ENCODE measurements at places on chromosomes 5 and 9.

DNA sequence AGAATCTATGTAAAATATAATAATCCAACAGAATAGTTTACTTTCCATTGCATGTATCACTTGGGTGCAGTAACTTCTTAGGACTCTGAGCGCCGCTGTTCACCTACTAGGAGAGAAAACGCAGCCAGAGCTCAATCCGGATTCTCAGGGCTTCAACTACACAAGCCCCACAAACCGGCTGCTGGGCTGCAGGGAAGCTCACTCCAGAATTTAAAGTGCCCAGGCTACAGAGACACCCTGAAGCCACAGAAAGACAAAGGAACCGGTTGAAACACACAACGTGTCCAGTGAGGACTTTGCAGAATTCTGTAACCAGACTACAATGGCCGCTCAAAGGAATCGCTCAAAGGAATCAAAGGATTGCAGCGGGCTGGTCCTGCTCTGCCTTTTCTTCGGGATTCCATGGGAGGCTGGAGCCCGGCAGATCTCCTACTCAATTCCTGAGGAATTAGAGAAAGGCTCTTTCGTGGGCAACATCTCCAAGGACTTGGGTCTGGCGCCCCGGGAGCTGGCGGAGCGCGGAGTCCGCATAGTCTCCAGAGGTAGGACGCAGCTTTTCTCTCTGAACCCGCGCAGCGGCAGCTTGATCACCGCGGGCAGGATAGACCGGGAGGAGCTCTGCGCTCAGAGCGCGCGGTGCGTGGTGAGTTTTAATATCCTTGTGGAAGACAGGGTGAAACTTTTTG is at the start of gene PCDHGA10:
TSS of gene PCDHGA10 (plus strand) at position 134 of the 686 bp plus-strand sequence. CDS start at position 323, 189 bp downstream.
- DNase-seq, result peak; percentile 69

DNA sequence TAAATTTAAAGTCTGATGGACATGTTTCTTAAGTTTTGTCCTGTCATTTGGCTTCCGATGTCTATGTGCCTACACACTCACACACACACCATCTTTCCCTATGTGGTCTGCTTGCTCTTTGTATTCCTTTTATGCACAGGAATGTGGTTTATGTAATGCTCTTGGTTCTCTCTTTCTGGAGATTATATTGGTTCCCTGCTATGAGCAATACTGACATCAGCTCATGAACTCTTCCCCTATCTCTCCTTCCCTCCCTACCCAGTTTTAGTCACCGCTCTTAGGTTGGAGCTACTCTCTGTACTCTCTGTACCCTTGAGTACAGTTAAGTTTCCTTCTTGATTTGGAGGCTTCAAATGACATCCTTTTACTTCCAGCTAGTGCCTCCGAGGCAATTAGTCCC is 77.9 kb upstream of the MVB12B start:
- DNase-seq, result peak; percentile 28

DNA sequence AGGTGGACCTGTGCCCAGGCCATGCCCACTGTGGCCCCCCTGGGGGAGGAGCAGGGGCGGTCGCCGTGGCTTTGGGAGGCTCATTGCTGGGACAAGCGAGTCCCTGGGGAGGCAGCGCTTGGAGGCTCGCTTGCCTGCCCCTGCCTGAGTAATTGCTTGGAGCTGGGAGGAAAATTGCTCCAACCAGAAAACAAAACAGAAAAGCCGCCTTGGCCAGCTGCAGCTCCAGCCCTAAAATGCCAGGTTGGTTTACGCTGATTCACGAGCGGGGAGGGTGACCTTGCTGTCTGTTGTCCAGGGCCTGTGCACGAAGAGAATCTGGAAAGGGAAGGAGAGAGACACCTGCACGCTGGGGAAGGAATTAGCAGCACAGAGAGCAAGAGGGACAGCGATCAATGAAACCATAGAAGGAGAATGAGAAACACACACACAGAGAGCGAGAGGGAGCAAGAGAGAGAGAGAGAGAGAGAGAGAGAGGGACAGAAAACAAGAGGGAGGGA is 25.3 kb downstream of the NTNG2 start:
- DNase-seq, result no peak

DNA sequence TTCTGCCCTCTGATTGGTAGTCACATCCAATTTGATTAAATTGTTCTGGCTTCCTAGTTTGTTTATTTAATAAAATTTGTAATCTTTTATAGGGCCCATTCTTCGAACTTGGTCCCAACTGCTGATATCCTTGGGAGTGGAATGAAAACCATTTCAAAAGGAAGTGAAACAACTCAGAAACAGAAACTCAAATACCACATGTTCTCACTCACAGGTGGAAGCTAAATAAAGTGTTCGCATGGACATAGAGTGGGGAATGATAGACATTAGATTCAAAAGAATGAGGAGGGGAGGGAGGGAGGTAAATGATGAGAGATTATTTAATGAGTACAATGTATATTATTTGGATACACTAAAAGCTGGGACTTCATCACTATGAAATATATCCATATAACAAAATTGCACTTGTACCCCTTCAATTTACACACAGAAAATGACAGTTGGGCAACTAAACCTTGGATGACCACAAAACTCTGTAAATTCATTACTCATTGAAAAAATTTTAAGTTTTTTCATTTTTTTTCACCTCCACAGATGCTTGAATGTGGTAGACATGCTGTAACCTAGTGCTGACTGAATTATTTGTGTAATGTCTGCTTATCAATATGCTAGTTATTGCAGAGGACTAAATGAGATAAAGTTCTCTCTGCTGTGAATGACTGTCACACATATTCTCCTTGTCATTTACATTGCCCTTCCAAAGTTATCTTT is 16.0 kb downstream of the ATP10B start:
- DNase-seq, result peak; percentile 6

- no peak for DNase-seq
Measured at GRCh38 chr9:137804908-137805630, 72.5 kb upstream of the CACNA1B start.

DNA sequence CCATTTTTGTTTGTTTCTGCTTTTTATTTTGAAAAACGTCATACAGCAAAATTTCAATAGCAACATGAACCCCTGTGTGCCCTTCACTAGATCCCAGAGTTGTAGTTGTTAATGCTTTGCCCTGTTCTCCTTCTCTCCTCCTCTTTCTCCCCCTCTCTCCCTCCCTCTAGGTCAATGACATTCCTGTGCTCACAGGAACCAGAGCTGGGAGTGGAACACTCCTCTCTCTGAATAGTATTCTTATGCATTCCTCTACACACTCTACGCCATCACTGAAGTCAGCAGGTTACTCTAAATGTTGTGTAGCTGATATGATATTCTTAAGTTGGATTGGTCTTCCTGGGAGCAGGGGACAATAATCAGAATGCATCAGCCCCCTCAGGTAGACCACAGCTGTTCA is 243.4 kb downstream of the SYK start:
- DNase-seq, result no peak

- no peak for DNase-seq
Measured at GRCh38 chr5:72265032-72265877, 54.8 kb downstream of the MRPS27 start.

GRCh38 chr5:132961887-132962286 is 1.5 kb downstream of the AFF4 start:
- peak; percentile 32 for DNase-seq

GRCh38 chr5:157917491-157917890 is 58.5 kb upstream of the CLINT1 start:
- DNase-seq, result no peak

DNA sequence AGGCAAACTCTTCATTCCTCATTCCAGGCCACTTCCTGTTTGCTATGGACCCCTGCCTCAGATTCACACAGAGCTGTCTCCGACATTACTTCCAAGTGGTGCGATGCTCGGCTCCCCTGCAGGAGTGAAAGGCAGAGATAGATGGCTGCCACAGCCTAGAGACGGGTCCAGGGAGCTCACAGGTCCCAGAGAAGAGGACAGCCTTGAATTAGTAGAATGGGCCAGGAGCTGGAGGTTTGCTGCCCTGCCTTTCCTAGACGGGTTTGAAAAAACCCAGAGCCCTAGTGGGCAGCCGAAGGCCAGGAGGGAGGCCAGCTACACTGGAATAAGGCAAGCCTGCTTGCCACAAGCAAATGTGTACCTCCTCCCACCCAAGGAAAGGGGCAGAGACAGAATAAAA is 1.8 kb downstream of the ANKRD34B start:
- no peak for DNase-seq

DNA sequence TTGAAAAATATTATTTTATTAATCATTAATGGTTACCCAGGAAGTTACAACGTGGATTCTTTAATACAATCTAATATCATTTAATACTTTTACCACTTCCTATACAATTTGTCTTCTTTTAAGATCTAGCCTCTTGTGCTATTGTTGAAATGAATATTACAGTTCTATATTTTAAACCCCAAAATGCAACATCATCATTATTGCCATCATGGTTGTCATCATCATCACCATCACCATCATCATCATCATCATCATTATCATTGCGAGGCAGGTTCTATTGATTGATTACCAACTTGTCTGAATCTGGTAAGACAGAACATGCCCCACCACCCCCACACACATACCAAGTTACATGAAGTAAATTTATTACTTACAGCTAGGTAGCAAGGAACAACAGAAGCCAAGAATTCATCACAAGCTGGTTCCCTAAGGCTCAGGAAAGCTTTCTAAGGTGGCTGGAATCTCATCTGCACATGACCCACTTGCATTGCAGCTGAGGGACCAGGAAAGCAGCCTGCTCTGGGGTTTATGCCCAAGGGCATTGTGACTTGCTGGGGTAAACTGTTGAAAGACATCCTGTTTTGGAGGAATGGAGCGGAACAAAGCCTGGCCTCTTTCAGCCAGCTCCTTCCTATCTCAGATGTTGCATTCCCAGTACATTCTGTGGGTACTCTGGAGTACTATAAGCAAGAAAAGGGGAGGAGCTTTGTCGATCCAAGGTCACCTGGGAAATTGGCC is 418.1 kb downstream of the PRR16 start:
- no peak for DNase-seq

- no peak for DNase-seq
Measured at GRCh38 chr9:124449381-124450151, 685 bp upstream of the ADGRD2 start.

DNA sequence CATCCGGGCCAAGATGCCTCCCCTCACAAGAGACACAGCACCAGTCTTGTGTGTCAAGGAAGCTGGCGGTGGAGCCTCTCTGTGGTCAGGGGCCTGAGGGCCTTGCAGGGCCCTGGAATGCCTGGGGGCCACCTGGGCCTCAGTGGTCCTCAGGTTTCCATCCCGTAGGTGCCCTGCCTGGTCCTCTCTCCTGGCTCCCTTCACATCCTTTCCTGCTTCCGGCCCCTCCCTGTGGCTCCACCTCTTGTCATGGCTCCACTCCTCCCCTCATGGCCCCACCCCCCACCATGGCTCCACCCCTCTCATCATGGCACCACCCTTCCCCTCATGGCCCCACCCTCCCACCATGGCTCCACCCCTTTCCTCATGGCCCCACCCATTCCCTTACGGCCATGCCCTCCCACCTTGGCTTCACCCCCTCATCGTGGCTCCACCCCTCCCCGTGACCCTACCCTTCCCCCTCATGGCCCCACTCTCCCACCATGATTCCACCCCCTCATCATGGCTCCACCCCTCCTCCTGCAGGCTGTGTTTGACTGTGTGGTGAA is 175.8 kb downstream of the CACNA1B start:
- no peak for DNase-seq

GRCh38 chr5:351084-351920 is 29.8 kb downstream of the AHRR start:
- DNase-seq, result no peak

DNA sequence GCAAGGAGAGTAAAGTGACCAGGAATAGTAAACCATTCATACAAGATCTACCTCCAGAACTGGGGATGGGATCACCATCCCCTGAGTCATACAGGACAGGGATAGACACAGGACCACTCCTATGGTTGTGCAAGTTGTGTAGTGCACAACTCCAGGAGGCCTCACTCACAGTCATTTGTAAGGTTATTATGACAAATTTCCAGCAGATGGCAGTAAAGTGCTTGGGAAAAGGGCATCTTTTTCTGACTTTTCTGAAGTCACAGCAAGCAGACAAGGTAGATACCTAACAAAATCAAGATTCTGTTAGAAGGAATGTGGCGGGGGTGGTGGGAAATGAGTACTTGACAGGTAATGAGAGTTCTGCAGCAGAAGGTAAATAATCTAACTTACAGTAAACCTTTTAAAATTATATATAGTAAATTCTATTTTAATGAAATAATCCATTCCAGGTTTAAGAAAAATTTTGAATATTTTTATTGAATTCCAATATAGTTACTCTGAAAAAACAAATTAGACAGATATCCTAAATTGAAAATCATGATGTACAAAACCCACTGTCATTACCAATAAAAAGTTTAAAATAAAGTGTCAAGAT is 16.7 kb upstream of the KIF27 start:
- peak; percentile 84 for DNase-seq

GRCh38 chr5:141525653-141526052 is 36.8 kb downstream of the PCDHGC5 start:
- no peak for DNase-seq

- no peak for DNase-seq
Measured at GRCh38 chr9:137406085-137406760, 16.7 kb downstream of the EXD3 start.
